ENCODE measurements at places on chromosomes 1 and 21.

- DNase-seq = no peak
These were observed 36.4 kb downstream of the SLC35F3 start for GRCh38 chr1:233940908-233941307.

DNA sequence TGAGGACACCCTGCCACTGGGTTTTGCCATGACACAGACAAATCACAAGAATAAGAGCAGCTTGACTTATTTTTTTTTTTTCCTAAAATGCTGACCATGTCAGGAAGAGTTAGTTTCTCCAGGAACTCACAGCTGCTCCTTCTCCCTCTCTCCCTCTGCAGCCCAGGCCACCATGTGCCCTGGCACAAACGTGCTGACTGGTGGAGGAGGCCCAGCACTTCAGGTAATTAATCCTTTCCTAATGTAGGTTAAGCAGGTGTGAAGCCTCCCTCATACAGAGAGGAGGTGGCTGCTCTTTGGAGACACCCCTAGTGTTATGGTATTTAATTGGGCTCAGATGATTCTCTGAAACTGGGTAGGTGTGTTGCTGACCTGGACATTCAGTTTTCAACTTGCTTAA, 129.8 kb upstream of the USH2A start:
- peak; percentile 18 for DNase-seq

DNA sequence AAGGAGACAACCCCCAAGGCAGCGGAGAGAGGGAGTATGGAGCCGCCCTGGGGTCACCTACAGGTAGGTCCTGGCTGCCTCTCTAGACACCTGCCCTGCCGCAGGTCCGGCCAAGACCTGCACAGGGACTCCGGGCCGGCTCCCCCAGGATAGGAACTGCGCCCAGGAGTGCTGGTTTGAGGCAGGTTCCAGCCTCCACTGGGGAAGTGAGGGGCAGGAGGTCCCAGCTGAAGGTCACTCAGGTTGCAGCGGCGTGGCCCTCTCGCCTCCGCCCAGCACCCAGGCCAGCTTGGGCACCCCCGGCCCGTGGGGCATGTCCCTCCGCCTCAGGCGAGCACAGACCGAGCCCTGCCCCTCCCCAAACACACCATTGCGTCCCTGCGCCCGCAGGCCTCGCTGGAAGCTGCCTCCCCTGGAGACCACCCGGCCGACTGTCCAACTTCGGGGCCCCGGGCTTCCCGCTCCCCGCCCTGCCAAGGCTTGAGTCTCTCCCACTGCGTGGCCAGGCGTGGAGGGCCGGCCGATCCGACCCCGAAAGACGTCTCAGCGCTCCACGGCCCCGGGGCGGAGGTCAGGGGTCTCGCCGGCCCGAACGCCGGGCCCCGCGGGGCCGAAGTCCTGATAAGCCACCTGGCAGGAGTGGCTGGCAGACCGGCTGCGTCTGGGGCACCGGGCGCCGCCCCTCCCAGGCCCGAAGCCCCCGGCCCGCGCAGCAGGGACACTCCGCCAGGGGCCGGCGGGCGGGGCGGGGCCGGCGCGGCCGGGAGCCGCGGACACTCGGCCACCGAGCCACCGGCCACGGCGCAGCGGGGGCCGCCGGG, 1.4 kb upstream of the SKI start:
- DNase-seq = no peak

DNA sequence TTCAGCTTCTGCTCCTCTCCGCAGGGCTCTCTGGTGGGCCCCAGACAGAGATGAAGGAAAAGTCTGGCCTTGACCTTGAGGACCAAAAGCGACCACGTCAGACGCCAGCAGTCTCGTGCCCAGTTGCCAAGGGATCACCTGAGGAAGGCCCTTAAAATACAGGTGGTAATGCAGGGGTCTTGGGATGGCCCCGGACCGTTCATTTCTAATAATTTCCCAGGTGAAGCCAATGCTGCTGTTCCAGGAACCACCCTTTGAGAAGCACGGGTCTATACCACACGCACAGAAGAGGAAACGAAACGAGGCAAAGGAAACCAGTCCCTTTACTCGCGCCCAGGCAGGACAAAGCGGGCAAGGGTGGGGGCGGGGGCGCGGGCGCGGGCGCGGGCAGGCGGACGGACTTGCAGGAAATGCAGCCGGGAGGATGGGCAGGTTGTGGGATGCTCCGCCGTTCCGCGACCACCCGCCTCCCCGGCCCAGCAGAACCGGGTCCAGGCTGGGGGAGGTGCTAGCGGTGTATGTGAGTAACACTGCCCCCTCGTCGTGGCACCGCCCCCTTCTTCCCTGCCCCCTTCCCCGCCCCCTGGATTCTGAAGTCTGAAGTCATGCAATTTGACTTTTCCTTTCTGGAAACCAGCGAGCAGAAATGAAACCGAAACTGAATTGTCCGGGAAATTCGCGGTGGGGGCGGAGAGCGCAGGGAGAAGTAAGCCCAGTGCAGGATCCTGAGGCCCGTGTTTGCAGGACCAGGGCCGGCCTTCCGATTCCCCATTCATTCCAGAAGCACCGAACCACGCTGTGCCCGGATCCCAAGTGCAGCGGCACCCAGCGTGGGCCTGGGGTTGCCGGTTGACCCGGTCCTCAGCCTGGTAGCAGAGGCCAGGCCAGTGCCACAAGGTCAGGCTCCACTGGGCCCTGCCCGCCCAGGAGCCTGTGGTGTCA, 5.8 kb upstream of the MX1 start:
- peak; percentile 93 for DNase-seq

DNA sequence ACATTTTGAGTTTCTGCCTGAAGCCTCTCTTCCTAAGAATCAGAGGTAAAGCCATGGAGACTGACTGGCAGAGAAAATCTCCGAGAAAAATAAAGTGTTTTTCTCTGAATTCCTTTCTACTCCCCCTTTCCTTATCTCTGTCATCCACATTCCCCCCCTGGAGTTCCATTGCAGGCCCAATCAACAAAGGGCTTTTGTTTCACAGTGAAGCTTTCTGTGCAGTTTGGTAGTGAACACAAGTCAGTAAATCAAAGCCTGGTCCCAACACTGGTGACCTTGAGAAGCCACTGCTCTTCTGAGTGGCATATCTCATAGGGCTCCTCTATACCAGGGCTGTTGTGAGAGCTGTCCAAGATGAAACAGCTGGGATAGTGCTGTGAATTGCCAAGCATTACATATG, 228.4 kb downstream of the SEC16B start:
- DNase-seq = no peak

DNA sequence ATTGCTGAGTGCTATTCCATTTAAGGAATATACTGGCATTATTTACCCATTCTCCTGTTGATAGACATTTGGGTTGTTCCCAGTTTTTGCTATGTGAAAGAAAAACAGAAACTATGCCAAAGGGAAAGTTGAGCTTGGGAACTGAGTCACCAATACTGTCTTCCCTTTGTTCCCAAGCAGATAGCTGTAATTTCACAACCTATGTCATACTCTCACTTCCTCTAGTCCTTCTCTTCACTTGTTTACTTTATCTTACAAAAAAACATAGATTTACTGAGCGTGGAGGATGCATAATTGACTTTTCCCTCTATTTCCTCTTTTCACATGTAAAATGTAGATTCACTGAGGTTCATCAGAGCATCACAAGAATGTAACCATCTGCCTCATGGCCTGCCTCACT, 32.4 kb upstream of the PGBD5 start:
- no peak for DNase-seq

DNA sequence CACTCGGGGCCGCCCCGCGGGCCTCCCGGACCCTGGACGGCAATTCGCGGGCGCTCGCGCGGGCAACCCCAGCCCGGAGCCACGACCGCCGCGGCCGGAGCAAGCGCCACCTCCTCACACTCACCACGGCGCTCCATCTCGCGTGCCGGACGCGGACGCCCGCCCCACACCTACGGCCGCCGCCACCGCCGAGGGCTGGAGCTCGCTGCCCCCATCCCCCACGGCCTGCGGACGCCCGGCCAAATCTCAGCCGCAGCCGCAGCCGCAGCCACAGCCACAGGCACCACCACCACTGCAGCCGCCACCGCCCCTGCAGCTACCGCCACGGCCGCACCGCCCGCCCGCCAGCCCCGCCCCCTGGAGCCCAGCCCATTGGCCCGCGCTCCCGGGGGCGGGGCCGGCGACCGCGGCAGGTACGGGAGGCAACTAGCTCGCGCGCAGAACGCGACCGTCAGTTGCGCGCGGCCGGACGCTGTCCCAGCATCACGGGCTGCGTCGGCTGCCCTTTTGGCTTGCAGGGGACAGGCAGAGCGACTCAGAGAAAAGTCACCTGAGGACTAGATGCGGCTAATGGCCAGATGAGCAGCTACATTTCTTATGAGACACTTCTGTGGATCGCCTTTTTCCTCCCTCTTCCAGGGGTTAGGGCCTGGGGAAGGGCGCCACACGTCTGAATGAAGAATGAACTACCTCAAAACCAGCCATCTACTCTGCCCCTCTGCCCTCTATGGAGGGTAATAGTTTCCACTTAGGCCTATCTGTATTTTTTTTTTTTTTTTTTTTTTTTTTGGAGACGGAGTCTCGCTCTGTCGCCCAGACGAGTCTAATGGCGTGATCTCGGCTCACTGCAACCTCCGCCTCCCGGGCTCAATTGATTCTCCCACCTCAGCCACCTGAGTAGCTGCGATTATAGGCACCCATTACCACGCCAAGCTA, at the start of gene ARHGAP29:
TSS of gene ARHGAP29 (minus strand) at position 294 of the 936 bp plus-strand sequence. CDS start 5,973 bp downstream, outside the sequence.
- peak; percentile 93 for DNase-seq

DNA sequence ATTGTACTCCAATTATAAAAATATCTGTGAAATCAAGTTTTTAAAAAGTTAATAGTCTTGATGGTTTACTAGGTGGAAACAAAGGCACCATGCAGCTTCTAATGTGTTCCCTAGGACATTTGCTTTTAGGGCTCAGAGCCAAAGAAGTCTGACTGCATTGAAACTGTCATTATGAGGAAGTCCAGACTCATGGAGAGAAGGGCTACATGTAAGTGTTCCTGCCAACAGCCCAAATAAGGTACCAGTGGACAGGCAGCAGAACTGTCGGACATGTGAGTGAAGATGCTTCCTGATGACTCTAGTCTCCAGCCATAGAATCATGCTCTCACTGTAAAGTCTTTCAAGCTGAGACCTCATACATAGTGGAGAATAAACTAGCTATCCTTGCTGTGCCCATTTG, 287.6 kb downstream of the AKT3 start:
- no peak for DNase-seq

DNA sequence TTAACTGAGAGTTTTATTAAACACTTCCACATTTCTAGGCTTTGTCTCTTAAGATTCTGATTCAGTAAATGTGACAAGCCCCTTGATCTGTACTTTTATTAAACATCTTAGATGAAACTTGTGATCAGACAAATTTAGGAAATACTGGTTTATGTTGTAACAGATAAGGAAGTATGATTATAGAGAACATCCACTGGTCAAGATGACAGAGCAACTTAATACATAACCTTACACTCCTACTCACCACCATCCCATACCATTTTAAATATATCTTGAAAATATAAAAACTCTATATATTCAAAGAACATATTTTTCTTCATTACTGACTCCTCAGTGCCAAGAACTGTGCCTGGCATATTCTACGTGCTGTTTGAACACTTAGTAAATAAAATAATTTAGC, 217.5 kb downstream of the LRRC40 start:
- no peak for DNase-seq

DNA sequence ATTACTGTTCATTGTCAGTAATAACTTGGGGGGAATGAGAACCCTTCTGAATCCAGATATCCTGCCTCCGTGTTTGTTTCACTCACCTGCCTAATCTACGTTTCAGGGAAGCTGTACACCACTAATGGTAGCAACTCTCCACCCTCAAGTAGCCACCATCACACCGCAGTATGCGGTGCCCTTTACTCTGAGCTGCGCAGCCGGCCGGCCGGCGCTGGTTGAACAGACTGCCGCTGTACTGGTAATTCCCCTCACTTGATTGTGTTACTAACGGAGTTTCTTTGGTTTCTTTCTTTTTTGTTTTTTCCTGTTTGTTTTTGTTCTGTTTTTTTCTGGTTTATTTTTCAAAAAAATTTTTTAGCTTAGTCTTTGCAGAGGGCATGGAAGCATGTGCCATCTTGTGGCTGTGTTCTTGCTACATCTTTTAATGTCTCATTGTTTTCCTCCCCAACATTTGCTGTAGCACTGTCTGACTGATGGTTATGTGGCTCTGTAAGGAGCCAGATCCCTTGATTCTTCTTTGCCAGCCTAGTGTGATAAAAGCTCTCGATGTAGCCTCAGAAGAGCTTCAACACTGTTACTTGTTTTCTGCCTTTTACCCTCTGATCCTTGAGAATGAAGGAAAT, 15.9 kb upstream of the OLFML3 start:
- DNase-seq = no peak

DNA sequence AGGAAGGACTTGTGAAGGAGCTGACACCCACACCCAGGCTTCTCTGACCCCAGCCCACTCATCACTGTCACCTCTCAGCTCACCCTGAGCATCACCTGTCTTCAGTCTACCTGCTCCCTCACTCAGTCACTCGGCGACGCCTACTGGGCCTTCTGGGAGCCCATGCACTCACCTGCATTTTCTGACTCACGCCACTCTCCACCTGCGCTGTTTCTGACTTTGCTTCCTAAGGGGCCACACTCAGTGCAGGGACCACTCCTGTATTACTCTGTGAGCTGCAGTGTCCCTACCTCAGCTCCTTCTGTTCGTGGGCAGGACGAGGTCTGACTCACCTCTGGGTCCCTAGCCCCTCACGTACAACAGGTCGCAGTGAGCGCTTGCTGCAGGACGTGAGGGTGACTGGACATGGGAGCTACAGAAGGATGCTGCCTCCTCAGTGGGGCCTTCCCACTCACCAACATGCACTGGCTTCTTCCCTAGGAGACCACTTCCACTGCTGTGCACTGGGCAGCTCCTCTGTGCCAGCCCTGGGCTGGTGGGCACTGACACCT, 102.3 kb downstream of the GLIS1 start:
- peak; percentile 11 for DNase-seq

GRCh38 chr1:152347116-152347728, 12.6 kb downstream of the FLG2 start:
- DNase-seq = peak; percentile 39

GRCh38 chr1:85295006-85295431, 18.6 kb upstream of the BCL10 start:
- DNase-seq = no peak

DNA sequence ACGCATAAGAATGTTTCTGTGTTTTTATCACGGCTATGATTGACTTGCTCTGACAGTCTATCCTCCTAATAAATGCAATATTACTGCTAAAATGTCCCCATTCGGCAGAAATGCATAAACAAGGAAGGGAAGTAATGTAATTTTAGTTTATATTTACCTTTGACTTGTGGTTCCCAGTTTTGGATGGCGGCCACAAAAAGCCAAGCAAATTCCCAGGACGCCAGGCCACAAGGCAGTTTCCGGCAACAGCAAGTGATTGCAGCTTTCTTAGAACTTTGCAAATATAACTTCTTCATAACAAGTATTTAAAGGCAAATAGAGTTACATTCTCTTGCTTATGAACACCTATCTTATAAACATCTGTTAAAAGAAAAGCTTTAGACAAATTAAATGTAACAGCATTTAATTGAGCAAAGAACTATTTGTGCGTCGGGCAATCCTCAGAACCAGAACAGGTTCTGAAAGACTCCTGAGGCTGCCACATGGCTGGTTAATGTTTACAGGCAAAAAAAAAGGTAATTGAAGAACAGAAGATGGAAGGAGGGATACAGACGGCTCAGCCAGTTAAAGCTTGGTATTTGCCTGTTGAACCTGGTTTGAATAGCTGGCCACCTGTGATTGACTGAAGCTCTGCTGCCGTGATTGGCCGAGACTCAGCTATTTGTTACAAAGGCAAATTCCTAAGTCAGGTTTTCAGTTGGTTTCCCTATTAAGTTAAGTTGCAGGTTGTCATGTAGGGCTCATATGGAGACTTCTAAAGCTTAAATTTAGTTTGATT, 80.8 kb downstream of the C21orf91 start:
- DNase-seq = no peak

All from NCI-H1417 (cell line).